Left colon (tissue), 2 donors: ENCODE measurements at places on chromosomes 6 and 20. TPM values are rescaled to one million over a fixed set of nuclear protein-coding genes. Genes with fewer than 3 reads are reported as not detected.

- DNase-seq: peak; percentile 85
These were observed 18.9 kb downstream of the PCNA start for GRCh38 chr20:5100684-5101347.

- DNase-seq: no peak
These were observed 4.4 kb downstream of the ANKRD60 start for GRCh38 chr20:58224097-58224496.

DNA sequence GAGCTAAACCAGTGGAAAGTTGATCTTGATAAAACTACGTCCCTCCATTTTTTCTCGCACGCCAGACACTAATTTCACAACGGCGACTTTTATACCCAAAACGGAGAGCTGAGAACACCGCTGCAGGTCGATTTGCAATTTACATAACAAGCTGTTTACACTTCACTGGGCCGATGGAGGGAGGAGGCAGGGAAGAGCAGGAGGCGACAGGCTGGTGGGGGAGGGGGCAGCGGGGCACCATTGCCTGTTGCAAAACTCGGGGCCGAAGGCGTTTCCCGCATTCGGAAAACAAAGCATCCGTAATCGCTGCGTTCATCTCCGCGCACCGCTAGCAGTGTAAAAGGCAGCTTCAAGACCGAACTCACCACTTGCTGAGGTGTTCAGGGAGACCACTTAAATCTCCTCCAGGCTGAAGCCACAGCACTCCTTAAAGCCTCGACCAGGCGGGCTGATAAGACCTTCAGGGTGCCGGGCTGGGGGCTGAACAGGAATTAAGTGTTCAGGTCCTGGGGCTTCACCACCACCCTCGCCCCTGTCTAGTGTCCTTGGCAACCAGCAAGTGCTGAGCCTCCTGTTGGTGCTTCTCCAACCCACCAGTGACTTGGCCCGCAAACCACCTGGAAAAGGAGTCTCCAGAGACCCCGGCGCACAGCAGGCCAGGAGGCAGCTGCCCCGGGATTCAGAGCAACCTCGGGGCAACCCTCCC, 2.0 kb upstream of the FOXC1 start:
- no peak for DNase-seq

BAG2 gene
- 5.2 TPM for total RNA-seq

DNA sequence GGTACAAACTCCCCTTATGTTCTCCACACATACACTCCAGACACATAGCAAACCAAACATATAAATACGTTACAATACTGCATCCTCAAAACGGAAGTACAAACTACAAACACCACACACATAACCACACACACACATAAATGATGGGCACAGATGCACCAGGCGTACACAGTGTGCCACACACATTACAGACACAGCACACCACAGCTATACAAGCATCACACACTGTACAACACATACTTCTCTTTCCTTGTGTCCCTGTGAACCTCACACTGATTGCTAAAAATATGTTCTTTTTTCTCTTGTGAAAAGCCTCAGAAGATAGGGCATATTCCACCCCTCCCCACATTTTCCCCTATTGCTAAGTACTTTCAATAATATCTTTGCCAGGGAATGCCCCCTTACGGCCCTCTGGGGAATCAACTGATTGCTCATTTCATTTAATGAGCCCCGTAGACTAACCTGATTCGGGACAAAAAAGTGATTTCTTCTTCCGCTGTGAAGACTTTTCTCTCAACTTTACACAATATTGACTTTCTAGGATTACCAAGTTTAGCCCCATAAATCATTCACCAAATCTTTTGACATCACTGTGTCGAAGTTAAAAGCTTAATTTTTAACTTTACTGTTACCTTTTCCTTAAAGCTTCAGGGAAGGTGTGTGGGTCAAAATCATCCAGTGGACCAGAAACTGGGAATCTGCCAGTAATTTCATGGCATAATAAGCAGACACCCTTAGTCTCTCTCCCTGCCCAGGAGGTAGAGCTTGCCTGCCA, at the start of gene SLC17A1:
SLC17A1 (minus strand) TSS at position 521 of the 775 bp plus-strand sequence. CDS start 1,495 bp downstream, outside the sequence.
- no peak for DNase-seq

FABP7 gene
- not detected for total RNA-seq

GRCh38 chr20:52572687-52573086, 381.1 kb upstream of the ZFP64 start:
- DNase-seq: no peak
